Central memory CD8-positive, alpha-beta T cell (primary cell): ENCODE measurements at places on chromosomes 1 and 21.
A peak's percentile ranks its signal among the peaks of the same experiment; 100 is the strongest.

DNA sequence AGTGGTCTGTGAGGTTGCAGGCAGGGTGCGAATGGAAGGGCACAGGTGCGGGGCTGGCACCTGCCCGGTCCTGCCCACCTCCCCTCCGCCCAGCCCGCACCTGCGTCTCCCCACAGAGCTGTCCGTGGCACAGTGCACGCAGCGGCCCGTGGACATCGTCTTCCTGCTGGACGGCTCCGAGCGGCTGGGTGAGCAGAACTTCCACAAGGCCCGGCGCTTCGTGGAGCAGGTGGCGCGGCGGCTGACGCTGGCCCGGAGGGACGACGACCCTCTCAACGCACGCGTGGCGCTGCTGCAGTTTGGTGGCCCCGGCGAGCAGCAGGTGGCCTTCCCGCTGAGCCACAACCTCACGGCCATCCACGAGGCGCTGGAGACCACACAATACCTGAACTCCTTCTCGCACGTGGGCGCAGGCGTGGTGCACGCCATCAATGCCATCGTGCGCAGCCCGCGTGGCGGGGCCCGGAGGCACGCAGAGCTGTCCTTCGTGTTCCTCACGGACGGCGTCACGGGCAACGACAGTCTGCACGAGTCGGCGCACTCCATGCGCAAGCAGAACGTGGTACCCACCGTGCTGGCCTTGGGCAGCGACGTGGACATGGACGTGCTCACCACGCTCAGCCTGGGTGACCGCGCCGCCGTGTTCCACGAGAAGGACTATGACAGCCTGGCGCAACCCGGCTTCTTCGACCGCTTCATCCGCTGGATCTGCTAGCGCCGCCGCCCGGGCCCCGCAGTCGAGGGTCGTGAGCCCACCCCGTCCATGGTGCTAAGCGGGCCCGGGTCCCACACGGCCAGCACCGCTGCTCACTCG is 23.3 kb downstream of the FTCD start:
- DNase-seq: no peak

DNA sequence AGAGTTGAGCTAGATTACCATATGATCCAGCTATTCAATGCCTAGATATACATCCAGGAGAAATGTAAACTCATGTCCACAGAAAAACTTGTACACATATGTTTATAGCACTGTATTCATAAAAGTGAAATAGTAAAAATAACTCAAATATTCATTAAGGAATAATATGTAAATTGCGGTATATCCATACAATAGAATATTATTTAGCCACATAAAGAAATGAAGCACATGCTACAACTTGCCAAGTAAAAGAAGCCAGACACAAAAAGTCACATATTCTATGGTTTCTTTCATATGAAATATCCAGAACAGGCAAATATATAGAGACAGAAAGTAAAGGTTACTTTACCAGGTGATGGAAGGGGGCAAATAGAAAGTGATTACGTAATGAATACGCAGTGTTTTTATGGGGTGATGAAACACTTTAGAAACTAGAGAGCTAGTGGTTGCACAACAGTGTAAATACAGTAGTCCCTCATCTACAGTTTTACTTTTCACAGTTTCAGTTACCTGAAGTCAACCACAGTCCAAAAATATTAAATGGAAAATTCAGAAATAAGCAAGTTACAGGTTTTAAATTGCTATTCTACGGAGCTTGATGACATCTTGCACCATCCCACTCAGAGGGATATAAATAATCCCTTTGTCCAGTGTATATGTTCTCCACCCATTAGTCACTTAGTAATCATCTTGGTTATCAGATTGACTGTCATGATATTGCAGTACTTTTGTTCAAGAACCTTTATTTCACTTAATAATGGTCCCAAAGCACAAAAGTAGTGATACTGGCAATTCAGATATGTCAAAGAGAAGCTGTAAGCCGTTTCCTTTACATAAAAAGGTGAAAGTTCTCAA is 62.3 kb downstream of the ZNF644 start:
- no peak for DNase-seq

GRCh38 chr21:42201615-42202161 is 17.3 kb upstream of the ABCG1 start:
- no peak for DNase-seq

DNA sequence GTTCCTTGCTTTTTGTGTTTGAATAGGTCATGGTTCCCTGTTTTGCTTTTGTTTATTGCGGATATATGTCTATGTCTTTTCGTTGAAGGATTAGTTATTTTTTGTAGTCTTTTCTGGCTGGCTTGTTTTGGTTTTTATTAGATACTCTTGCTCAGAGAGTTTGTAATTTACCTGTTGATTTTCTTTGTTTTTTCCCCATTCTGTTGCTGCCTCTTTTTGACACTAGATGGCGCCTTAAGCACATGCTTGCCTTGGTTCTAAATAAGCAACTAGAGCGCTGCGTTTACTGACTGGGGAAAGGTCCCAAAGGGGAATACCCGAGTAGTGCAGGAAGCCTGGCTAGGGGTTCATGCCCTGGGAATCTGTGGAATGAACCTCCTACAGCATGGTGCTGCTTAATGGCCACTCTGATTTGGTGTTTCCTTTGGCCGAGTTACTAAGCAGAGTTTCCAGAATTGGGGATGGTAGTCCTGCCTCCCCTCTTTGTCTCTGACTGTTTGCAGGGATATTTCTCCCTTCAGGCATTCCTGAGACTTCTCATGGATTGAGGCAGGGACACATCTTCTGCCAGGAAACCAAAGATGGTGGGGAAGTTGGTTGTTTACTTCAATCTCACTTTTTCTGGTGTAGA is 143.2 kb downstream of the PTPRU start:
- no peak for DNase-seq

DNA sequence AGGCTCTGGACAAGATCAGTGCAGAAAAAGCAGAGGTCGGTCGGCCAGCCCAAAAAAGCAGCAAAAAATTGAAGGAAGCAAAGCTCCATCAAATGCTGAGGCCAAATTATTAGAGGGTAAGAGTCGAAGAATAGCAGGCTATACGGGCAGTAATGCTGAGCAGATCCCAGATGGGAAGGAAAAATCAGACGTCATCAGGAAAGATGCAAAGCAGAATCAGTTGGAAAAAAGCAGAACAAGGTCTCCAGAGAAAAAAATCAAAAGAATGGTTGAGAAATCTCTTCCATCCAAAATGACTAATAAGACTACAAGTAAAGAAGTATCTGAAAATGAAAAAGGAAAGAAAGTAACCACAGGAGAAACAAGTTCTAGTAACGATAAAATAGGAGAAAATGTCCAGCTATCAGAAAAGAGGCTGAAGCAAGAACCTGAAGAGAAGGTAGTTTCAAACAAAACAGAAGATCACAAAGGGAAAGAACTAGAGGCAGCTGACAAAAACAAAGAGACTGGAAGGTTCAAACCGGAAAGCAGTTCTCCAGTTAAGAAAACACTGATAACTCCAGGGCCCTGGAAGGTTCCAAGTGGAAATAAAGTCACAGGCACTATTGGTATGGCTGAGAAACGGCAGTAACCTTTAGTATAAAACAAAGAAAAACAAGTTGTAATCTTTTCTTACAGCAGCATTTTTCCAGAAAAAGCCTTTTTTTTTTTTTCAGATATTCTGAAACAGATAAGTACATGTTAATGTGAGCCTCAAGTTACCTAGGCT is 75.7 kb downstream of the PHTF1 start:
- DNase-seq: no peak

GRCh38 chr1:24743404-24744211 is 1.6 kb upstream of the CLIC4 start:
- DNase-seq: no peak

DNA sequence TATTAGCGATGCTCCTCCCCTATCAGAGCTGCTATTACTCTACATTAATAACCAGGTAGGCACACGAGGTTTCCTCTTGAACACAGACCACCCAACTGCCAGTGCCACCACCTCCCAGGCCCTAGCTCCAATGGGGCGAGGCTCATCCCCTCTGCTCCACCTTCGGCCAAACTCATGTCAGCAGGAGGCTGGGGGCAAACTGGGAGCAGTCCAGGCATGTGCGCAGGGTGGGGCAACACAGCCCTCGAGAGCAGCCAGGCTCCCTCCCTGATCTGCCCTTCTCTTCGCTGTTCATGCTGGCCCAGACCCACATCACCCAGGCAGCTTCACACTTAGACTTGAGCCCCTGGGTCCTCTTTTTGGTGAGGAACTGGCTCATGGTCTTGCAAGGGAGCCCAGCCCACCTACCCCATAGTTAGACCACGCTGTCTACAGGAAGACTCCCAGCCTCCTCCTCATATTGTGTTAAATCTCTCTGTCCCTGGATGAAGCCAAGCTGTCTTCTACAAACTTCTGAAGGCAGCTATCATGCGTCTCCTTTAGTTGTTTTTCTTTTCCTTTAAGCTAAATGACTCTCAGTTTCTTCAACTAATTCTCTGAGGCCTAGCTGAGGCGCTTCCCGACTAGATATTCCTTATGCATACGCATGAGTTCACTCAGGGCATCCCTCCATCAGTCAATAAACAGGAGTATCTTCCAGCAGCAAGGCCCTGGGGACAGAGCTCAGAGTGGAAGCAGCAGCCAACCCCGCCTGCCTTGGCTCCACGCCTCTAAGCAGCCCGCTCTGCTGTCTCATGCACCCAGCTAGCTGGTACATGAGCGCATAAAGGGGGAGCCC is 12.0 kb downstream of the TMEM9 start:
- no peak for DNase-seq

- peak; percentile 89 for DNase-seq
Measured at GRCh38 chr1:207052911-207053769, at the start of gene PFKFB2. TSS of gene PFKFB2 (plus strand) at chr1:207053275. CDS start at chr1:207054718, 1,443 bp downstream.

DNA sequence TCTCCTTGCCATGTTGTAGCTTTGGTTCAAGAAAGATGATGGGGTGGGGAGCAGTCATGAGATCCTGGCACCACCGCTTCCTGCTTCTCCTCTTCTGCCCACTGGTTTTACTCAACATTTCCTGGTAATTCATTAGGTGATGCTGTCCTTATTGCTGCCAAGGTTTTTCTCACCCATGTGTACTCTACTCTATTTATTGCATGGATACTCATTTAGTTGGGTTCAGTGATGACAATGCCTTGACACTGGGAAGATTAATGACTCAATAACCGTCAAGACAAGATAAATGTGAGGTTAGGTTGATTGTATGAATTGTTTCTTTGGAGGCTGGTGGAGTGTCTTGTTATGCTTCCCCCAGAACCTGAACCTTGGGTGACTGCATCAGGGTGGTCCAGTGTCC is 484.2 kb downstream of the SIPA1L2 start:
- no peak for DNase-seq

GRCh38 chr1:74822851-74823401 is 90.0 kb downstream of the TYW3 start:
- DNase-seq: no peak

DNA sequence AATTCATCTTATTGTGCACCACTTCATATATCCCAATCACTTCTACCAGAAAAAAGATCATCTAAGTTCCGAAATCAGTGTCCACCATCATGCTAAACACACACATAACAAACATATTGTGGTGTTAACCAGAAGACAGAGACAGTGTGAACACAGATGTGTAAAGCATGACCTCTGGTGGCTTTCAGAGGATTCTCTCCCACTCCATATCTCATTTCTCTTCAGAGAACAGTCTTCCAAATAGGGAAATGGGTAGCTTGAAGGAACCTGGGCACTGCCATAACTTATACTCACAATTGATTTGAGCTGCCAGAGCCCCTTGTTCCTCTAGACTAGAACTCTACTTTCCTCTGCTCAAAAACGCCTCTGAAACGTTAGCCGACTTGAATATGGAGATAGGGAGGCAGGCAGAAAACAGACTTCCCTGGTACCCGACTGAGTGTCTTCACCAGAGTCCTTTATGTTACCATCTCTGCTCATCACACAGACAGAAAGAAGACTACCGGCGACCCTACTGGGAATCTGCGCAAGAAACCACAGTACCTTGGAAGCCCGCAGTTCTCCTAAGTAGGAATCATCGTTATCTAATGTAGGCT is 1.8 kb upstream of the ELAPOR1 start:
- no peak for DNase-seq

DNA sequence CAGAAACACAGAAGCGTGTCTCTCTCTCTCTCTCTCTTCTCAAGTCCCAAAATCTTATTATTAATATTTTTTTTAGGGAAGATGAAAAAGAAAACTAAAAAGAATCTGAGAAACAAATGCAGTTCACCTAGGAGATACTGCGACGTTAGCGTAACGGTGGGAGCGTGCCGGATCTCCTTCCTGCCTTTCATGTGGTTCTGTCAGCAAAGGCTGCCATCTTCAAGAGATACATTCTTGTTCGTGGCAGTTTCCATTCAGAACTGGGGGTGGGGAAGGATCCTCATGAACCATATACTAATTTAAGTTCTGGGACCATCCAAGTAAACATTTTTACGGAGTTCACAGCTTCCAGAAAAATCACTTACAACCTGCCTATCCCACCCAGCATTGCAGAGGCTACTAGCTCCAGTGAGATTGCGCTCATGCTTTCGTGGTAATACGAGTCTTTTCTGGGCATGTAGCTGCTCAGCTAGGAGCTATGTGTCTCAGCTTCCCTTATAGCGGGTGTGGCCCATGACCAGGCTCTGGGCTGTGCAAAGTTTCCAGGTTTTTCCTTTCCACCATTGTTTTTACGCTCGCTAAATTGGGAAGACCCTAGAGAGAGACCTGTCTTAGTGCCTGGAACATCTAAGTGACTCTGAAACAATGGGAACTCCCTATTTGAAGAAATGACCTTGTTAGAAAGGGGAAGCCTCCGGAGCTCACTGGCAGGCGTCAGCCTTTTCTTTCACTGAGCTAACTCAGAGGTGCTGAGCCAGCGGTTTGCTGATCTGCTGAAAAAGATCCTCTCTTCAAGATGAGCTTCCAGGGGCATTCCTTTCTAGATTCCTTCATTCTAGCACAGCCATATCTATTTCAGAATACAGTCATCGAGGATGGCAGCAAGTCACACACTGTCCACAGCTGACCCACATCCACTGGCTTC is 17.3 kb downstream of the SLAMF1 start:
- no peak for DNase-seq

DNA sequence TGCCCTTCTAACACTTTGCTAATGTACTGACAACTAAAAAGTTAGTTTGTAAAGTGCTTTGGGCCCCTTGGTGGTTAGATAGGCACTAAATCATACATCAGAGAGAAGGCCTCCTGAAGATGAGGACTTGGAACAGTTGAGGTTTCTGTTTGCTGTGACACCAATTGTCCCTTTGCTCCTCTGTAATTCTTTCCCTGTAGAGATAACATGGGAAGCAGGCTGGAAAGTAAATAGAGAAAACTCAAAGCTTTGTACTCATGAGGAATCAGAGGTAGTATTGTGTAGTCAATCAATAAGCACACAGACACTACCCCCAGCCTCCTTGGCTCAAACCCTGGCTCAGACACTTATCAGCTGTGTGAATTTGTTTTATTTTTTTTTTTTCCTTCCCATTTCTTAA is 31.6 kb upstream of the BARHL2 start:
- DNase-seq: no peak

- no peak for DNase-seq
Measured at GRCh38 chr1:216330262-216330661, 93.0 kb downstream of the USH2A start.
